ENCODE measurements at places on chromosomes 5 and 9. TPM values are rescaled to one million over a fixed set of nuclear protein-coding genes. Genes with fewer than 3 reads are reported as not detected.

DNA sequence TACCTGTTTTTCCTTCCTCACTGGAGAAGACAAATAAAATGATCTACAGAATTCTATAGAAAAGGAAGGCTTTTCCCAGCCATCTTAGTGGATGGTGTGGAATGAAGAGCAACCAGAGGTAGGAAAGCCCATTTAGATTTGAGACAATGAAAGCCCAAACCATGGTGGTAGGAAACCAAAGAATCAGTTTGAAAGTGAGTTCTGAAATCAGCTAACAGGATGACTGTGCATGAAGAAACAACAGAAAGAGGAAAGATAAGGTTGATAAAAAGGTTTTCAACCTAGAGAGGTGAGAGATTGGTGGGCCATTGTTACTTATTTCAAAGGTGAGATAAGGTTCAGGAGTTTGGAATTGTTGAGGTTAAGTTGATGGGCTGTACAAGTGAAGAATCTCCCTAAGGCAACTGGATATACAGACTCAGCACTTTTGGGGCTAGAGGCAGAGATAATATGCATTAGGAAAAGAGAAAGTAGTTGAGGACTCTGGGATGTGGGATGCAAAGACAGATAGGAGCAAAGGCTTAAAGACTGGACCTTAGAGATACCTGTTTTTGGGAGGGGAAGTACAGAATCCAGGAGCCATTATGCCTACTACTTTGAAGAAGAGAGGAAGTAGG lies 2.4 kb downstream of the CHMP5 start:
- peaks cover 61% of the 10 kb centered on the region for H3K4me1 ChIP-seq
- H3K27me3 ChIP-seq = no peaks in the 10 kb centered on the region
- no peak for DNase-seq
- H3K36me3 ChIP-seq = peaks cover 79% of the 10 kb centered on the region
- peak overlapping the region; percentile 97 for H3K27ac ChIP-seq

Gene ZBTB6
- 12.7 TPM for total RNA-seq

Gene ADAMTS2
- total RNA-seq = not detected

DNA sequence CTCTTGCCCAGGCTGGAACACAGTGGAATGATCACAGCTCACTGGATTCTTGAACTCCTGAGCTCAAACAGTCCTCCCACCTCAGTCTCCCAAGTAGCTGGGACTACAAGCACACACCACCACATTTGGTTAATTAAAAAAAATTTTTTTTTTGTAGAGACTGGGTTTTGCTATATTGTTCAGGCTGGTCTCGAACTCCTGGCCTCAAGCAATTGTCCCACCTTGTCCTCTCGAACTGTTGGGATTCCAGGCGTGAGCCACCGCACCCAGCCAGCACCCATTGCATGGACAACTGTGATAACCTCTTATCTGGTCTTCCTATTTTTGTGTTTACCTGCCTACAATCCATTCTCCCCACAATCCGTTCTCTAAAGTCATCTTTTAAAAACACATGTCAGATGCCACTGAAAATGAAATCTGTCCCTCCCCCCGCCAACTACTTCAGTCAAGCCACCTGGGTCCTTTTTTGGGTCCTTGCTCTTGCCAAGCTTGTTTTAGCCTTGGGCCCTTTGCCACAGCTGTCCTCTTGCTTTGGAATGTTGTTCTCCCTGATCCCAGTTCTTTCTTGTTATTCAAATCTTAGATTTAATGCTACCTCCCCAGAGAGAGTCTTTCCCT lies 250.5 kb downstream of the PIK3R1 start:
- no peaks in the 10 kb centered on the region for H3K4me1 ChIP-seq
- no peaks in the 10 kb centered on the region for H3K36me3 ChIP-seq
- H3K27ac ChIP-seq = no peak overlapping the region

Gene GLRA1
- total RNA-seq = not detected

DNA sequence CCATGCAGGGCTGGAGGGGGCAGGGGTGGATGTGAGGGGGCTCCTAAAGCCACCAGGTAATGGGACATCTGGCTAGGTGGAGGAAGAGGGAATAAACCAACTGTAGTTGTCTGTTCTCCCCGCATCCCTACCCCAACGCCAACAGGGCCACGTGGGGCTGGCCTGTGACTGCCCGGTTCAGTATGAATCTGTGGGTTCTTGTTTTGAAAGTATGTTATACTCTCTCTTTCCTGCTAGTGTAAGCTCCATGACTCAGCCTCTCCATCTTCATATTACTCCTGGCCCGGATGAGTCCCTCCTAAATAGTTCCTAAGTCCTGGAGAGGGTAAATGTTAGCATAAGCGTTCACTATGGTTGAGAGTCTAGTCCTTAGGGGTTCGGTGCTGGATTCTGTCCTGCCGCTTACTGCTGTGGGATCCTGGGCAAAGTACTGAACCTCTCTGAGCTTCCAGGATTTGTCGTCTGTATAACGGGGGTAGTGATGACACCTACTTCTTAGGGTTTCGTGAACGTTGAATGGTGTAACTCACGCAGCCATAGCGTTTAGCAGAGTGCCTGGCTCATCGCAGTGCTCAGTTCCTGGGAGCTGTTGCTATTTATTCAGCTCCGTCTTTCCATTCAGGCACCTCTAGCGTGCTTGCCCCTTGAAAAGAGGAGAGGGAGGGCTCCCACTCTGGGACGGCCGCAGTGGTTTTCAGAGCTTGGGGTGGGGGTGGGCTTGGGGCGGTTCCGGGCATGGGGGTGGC lies 28.8 kb downstream of the LHX2 start:
- no peak overlapping the region for H3K4me3 ChIP-seq
- H3K27ac ChIP-seq = no peak overlapping the region
- H3K27me3 ChIP-seq = peaks cover 55% of the 10 kb centered on the region

GRCh38 chr5:54013556-54014194 lies 296.7 kb downstream of the ARL15 start:
- DNase-seq = peak; percentile 57
- no peak overlapping the region for H3K27ac ChIP-seq
- no peaks in the 10 kb centered on the region for H3K27me3 ChIP-seq

Gene NKD2
- total RNA-seq = 3.7 TPM

Gene PCDHGC5
- total RNA-seq = not detected

- no peak overlapping the region for H3K4me3 ChIP-seq
- H3K27ac ChIP-seq = no peak overlapping the region
- H3K27me3 ChIP-seq = no peaks in the 10 kb centered on the region
Observed at GRCh38 chr9:5515261-5515650, 4.9 kb downstream of the PDCD1LG2 start.

- no peaks in the 10 kb centered on the region for H3K36me3 ChIP-seq
- H3K4me1 ChIP-seq = no peaks in the 10 kb centered on the region
- DNase-seq = no peak
Observed at GRCh38 chr9:18857334-18857733, 175.7 kb downstream of the SAXO1 start.

GRCh38 chr5:26014206-26014605 lies 1024.2 kb downstream of the CDH9 start:
- no peaks in the 10 kb centered on the region for H3K36me3 ChIP-seq
- no peaks in the 10 kb centered on the region for H3K4me1 ChIP-seq
- H3K4me3 ChIP-seq = no peak overlapping the region
- no peaks in the 10 kb centered on the region for H3K27me3 ChIP-seq
- no peak overlapping the region for H3K27ac ChIP-seq

Gene GNA14
- total RNA-seq = not detected

DNA sequence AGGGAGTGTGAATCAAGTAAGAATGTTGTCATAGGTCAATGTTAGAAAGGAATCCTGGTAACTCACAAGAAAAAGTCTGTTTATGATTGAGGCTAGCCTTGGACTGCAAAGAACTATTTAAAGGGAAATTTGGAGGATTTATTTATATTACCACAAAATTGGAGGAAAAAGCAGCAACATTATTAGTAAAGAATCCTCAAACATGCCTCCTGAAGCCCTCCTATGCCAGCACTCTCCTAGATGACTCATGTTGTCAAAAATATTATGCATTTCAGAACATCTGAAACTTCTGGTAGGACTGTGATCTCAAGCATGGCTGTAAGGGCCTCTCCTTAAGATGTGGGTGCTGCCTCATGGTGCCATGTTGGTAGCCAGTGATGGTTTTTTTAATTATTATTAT lies 628.5 kb downstream of the CHSY3 start:
- no peaks in the 10 kb centered on the region for H3K36me3 ChIP-seq
- DNase-seq = no peak
- H3K27me3 ChIP-seq = no peaks in the 10 kb centered on the region
- H3K27ac ChIP-seq = no peak overlapping the region
- no peak overlapping the region for H3K4me3 ChIP-seq

Gene ADGRV1
- total RNA-seq = not detected

GRCh38 chr9:82923092-82923911 lies 139.6 kb downstream of the RASEF start:
- no peaks in the 10 kb centered on the region for H3K27me3 ChIP-seq
- H3K27ac ChIP-seq = no peak overlapping the region
- no peak for DNase-seq

- H3K4me1 ChIP-seq = no peaks in the 10 kb centered on the region
- no peak for DNase-seq
- H3K27me3 ChIP-seq = no peaks in the 10 kb centered on the region
- no peak overlapping the region for H3K27ac ChIP-seq
- H3K4me3 ChIP-seq = no peak overlapping the region
Observed at GRCh38 chr5:107056278-107056677, 614.5 kb downstream of the EFNA5 start.

Gene TXNDC15
- 51.0 TPM for total RNA-seq

Gene ZBTB34
- total RNA-seq = 8.2 TPM

GRCh38 chr9:11340654-11341053 lies 727.9 kb upstream of the PTPRD start:
- no peaks in the 10 kb centered on the region for H3K36me3 ChIP-seq
- DNase-seq = no peak
- no peak overlapping the region for H3K27ac ChIP-seq

- no peaks in the 10 kb centered on the region for H3K4me1 ChIP-seq
- H3K27ac ChIP-seq = no peak overlapping the region
- H3K36me3 ChIP-seq = peaks cover 38% of the 10 kb centered on the region
- DNase-seq = no peak
Observed at GRCh38 chr5:31477971-31478370, 53.9 kb downstream of the DROSHA start.

GRCh38 chr5:143842920-143843319 lies 31.0 kb downstream of the HMHB1 start:
- peaks cover 8% of the 10 kb centered on the region for H3K27me3 ChIP-seq
- H3K4me1 ChIP-seq = no peaks in the 10 kb centered on the region
- DNase-seq = no peak
- no peak overlapping the region for H3K4me3 ChIP-seq

GRCh38 chr9:100474924-100475276 lies 2.0 kb downstream of the TMEFF1 start:
- H3K27ac ChIP-seq = no peak overlapping the region
- no peak for DNase-seq
- peaks cover 35% of the 10 kb centered on the region for H3K27me3 ChIP-seq
- no peaks in the 10 kb centered on the region for H3K36me3 ChIP-seq
- peaks cover 5% of the 10 kb centered on the region for H3K4me1 ChIP-seq
